ENCODE measurements at places on chromosomes 7 and 10.

- DNase-seq: no peak
Observed at GRCh38 chr10:123842692-123843385, 48.8 kb downstream of the CPXM2 start.

GRCh38 chr10:124294811-124295770 is 123.6 kb downstream of the OAT start:
- no peak for DNase-seq

- no peak for DNase-seq
Observed at GRCh38 chr7:149839933-149840332, 1.8 kb downstream of the ZNF862 start.

DNA sequence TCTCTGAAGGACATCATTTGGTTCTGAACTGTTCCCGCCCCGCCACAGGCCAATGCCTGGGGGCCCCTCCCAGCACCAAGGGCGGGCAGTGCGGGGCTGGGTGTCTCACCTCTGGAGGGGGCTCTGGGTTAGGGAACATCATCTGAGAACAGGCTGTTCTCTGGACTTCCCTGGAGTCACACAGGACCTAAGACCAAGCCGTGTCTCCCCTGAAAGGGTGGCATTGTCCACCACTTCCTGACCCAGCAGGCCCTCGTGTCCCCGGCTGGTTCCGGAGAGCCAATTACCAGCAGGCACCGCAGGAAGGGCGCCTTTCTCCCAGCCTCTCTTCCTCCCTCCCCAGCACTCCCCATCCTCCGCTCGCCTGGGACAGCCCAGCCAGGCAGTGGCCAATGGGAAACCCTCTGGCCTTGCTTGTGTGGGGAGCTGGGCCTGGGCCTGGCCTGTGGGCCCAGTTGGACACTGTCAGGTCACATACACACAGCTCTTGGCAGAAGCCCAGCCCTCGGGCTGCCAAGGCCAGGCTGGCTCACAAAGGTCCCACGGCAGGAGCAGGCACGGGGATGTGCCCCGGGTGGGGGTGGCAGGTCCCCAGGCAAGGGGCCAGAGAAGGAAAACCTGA is 119.5 kb downstream of the SPDYE5 start:
- peak; percentile 93 for DNase-seq

- DNase-seq: no peak
Observed at GRCh38 chr10:1594372-1595241, 142.7 kb downstream of the ADARB2 start.

Measured in C1 segment of cervical spinal cord (tissue), 14 donors.